ENCODE measurements at places on chromosomes 11 and 22.

GRCh38 chr11:38305682-38306081 is 1707.6 kb upstream of the RAG2 start:
- no peak for DNase-seq

DNA sequence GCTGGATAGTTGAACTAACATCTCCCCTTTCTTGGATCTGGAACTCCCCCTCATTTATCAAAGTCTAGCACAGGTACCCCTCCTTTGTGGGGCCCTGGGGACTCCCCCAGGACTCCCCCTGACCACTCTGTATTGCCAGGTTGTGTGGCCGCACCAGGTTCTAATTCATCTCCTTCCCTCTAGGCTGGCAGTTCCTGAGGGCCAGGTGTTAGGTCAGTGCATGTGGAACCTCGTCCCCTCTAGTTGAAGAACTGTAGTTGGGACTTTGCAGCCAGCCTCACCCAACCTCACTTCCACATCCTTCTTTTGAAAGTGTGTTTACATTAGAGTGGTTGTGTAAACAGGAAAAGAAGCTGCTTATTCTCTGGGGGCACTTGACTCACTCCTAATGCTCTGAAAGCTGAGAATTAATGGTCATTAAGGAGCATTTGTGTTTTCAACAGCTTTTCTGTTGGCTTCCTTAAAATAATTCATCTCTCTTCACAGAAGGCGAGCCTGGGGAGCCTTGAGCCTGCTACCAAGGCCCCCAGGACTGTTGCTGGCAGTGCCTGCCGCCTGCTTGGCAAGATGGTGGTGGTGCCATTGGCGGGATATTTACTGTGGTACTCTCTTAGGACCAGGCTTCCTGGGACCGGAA is 11.8 kb downstream of the UPB1 start:
- DNase-seq, result no peak

GRCh38 chr11:130980071-130980862 is 64.0 kb upstream of the SNX19 start:
- no peak for DNase-seq

- DNase-seq, result no peak
These were observed 84.9 kb downstream of the PRR5L start for GRCh38 chr11:36381015-36381360.

DNA sequence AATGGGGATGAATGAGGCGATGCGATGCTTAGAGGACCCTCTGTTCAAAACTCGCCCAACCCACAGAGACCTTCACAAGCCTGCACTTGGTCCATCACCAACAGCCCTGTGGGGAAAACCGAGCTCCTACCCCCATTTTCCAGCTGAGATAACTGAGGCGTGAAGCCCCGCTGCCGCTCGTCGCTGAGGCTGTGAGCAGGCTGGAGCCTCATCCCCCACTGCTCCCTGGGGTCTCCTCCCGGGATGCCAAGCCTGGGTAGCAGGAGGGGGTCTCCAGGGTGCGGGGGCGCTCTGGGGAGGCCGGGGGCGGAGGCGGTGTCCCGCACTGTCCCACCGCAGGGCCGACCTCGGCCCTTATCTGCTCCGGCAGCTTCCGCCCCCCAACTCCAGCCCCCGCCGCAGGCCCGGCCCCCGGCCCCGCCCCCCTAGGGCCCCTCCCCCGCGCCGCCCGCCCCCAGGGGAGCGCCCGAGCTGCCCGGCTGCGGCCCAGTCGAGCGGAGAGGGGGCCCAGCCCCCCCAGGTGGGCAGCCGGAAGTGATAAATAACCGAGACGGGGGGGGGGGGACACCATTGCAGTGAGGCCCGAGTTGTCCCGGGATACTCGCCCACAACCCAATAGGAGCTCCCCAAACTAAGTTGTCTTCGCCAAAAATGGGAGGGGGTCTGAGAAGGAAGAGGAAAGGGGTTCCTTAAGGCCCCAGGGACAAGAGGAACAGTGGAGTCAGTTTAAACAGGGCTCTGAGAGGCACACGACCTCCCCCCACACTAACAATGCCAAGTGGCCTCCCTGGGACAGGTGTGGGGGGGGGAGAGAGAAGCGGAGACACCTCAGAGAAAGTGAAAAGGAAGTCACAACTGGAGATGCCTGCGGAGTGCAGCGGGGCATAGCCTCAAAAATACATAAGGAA is 8.3 kb upstream of the SLC39A13 start:
- no peak for DNase-seq

DNA sequence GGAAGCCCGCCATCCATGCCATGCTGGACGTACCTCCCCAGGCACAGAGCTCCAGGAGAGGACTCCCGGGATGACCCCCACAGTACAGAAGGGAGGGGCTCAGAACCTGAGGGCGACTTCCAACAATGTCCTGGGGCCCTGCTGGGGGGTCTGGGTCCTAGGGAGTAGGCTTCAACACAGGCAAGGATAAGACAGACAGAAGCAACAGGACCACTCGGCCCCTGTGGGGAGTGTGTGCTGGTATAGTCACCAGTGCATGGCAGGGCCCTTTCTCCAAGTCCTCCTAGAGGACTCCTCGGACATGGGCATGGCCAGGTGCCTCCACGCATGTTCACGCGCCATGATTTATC is 16.8 kb downstream of the TTLL12 start:
- no peak for DNase-seq
